ENCODE measurements at places on chromosomes 1 and 21.
A peak's percentile ranks its signal among the peaks of the same experiment; 100 is the strongest.

DNA sequence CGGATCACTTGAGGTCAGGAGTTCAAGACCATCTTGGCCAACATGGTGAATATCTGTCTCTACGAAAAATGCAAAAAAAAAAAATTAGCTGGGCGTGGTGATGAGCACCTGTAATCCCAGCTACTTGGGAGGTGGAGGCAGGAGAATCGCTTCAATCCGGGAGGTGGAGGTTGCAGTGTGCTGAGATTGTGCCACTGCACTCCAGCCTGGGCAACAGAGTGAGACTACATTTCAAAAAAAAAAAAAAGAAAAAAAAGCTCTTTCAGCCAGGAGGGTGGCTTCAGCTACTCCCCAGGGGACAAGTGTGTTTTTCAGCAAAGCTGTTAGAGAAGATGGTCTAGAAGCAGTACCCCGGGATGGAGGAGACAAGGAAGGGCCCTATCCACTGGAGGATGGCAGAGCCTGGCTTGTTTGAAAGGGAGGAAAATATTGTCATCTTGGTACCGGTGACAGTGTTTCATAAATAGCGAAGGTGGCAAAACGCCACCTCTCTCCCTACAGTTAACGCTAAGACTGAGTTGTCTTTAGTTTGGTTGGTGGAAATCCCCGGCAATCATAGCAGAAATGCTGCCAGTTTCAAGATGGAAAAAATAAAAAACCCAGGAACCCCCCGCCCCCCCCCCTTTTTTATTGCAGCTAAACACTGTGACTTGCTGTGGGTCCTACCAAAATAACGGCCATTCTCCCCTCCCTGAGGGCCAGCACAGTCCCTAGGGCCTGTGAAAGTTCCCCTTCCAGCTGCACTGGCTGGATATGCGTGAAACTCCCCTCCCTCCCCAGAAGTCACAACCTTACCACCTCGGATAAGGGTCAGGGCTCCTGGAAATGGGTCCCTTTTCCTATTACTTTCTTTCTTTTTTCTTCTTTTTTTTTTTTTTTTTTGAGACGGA lies 3.5 kb downstream of the PIK3CD start:
- DNase-seq = no peak

DNA sequence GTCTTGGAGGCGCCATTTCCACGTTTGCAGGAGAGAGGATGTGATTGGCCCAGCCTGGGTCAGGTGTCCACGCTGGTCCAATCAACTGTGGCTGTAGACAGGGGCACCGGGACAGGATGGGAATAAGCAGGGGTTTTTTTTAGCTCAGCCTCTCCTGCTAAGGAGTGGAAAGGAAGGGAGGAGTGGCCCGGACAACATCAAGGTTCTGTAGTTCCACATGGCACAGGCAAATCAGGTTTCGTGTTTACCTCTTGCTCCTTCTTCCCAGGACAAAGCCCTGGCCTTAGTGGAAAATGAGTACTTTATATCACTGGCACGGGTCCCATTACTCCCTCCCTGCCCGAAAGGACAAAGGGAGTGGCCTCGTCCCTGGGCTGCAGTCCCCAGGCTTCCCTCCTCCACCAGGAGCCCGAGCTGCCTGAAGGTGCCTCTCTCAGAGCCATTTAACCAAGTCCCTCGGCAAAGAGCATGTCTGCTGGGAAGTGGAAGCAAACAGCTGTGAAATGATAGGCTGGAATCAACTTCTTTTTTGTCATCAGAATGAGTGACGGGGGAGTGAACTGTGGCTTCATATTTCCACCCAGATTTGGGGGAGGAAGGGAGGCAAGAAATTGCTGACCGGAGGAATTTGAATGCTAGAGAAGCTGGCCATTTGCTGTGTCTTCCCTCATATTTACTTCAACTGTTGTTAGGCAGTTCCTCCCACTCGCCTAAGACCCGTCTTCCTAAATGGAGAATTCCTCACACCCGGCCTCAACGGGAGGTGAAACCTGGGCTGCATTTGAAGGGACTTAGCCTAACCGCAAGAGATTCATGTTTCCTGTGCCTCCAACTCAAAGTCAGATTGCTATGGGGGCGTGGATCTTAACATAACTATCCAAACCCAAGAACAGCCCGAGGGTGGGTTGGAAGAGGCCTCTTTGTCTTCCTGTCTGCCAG lies 84.9 kb upstream of the SLC44A3 start:
- DNase-seq = peak; percentile 69

GRCh38 chr1:88791192-88791591 lies 100.2 kb downstream of the GTF2B start:
- DNase-seq = no peak

DNA sequence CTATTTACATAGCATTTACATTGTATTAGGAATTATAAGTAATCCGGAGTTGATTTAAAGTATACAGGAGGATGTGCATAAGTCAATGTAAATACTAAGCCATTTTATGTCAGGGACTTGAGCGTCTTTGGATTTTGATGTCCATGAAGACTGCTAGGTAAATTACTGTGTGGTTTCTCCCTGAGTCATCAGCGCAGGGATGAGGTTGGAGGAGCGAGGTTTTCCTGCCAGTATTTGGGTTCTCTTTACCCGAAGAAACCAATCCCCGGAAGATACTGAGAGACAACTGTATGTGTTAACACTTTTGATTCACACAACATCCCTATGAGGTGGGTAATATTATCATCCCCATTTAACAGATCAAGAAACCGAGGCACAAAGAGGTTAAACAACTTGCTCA lies 29.3 kb downstream of the BATF3 start:
- no peak for DNase-seq

GRCh38 chr1:228006034-228006785 lies 588 bp upstream of the WNT3A start:
- DNase-seq = no peak

DNA sequence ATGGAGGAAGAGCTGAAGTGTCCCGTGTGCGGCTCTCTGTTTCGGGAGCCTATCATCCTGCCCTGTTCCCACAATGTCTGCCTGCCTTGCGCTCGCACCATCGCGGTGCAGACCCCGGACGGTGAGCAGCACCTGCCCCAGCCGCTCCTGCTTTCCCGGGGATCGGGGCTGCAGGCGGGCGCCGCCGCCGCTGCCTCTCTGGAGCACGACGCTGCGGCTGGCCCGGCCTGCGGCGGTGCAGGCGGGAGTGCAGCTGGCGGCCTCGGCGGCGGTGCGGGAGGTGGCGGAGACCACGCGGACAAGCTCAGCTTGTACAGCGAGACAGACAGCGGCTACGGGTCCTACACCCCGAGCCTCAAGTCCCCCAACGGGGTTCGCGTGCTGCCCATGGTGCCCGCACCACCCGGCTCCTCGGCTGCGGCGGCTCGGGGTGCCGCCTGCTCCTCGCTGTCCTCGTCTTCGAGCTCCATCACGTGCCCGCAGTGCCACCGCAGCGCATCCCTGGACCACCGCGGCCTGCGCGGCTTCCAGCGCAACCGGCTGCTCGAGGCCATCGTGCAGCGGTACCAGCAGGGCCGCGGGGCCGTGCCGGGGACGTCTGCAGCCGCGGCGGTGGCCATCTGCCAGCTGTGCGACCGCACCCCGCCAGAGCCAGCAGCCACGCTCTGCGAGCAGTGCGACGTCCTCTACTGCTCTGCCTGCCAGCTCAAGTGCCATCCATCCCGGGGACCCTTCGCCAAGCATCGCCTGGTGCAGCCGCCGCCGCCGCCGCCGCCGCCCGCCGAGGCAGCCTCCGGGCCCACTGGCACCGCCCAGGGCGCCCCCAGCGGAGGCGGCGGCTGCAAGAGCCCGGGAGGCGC lies 1.3 kb downstream of the TRIM67 start:
- DNase-seq = no peak

- no peak for DNase-seq
Observed at GRCh38 chr1:248625971-248626370, 8.9 kb downstream of the OR2T11 start.

GRCh38 chr1:111476761-111477309 lies 3.1 kb downstream of the C1orf162 start:
- no peak for DNase-seq

DNA sequence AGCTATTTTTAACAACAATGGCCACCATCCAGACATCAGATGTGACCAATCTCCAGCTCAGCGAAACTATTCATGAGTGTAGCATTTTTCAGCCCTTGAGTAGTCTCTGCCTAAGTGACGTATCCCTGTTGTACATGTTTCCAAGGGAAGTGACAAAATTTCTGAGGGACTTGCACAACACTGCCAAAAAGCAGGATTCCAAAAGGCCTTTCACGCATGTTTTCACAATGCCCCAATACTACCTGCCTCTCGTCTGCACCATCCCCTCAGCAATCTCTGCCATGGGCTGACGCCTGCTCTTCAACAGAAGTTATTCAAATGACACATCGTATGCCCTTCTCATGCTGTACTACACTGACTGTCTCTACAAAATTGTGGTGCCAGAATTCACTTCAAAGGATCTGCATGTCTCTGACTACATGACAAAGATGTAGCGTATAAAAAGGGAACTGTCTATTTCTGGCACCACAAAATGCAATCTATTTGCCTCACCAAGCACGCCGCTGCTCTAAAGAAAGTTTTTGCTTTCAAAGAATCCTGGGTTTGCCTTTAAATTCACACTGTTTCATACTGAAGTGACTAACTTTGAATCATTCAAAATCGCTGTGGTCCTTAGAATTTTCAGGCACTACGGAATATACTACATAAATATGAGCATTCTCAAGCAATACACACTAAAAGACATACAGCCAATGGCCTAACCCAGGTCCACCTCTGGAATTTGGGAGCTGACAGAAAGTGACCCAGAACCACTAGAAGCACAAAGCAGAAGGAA lies 32.9 kb downstream of the JAK1 start:
- DNase-seq = peak; percentile 96

- DNase-seq = peak; percentile 42
Observed at GRCh38 chr1:200306944-200307754, 102.7 kb downstream of the ZNF281 start.

DNA sequence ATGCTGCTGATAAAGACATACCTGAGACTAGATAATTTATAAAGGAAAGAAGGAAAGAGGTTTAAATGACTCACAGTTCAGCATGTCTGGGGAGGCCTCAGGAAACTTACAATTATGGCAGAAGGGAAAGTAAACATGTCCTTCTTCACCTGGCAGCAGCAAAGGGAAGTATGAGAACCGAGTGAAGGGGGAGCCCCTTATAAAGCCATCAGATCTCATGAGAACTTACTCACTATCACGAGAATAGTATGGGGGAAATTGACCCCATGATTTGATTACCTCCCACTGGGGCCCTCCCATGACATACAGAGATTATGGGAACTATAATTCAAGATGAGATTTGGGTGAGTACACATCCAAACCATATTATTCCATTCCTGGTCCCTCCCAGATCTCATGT lies 154.4 kb downstream of the FASLG start:
- DNase-seq = no peak

DNA sequence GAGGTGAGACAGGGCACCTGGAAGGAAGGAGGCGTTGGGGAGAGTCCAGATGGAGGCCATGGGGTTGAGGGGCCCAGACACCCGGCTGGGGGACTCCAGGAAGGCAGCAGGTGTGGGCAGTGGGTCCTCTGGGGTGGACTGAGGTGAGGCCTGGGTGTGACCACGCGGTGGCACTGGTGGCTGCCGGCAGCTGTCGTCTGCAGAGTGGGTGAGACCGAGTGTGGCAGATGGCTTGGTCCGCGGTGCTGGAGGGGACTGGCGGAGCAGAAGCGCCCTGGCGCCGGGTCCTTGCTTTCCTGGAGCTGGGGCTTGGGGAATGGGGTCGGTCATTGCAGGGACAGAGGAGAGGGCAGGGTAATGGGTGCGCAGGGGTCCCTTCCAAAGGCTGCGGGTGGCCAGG lies 12.5 kb downstream of the AGRN start:
- no peak for DNase-seq

- DNase-seq = no peak
Observed at GRCh38 chr1:213394837-213395236, 343.8 kb downstream of the RPS6KC1 start.

DNA sequence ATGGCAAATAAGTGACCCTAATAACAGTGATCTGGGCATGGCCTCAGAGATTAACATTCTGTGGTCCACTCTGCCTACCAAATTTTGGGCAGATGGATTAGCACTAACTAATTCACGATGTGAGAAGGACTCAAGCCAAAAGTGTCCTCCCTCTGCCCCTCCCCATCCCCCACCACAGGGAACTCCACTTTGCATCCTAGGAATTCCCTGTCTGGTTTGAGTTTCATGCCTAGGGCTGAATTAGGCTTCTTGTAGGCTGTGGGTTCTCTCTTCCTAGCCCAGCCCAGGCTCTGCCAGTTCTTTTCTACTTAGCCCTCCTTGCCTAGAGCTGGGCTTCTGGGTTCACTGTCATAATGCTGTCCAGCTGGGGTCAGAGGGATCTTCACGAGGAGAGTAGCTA lies 64.1 kb downstream of the ATP2B4 start:
- no peak for DNase-seq

DNA sequence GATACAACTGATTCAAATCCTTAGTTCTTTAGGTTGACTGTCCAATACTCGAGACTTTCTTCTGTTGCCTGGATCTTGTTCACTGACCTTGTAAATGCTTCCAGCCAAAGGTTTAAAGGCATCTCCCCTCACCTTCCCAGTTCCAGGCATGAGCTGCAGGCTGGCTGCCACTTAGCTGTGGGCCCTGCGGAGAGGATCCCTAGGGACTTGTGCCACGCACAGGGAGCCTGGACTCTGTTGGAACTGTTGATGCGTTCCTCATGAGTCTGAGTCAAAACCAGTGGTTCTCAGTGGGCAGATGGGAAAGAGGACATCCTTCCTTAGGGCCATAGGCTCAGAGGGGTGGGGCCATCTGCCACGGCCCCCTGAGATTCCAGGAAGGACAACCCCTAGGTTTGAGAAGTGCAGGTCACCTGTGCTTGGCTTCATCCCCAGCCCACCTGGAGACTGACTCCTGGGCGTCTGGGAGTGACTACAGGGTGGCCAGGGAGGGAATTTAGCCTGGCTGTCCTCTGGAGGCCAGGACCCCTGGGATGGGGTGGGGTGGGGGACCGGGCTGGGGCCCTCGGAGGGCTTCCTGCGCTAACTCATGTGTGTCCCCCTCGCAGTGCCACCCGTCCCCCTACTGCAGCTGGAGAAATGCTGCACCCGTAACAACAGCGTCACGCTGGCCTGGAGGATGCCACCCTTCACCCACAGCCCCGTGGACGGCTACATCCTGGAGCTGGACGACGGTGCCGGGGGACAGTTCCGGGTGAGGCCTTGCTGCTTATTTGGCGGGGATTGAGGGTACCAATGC lies 37.6 kb upstream of the GNPAT start:
- no peak for DNase-seq

DNA sequence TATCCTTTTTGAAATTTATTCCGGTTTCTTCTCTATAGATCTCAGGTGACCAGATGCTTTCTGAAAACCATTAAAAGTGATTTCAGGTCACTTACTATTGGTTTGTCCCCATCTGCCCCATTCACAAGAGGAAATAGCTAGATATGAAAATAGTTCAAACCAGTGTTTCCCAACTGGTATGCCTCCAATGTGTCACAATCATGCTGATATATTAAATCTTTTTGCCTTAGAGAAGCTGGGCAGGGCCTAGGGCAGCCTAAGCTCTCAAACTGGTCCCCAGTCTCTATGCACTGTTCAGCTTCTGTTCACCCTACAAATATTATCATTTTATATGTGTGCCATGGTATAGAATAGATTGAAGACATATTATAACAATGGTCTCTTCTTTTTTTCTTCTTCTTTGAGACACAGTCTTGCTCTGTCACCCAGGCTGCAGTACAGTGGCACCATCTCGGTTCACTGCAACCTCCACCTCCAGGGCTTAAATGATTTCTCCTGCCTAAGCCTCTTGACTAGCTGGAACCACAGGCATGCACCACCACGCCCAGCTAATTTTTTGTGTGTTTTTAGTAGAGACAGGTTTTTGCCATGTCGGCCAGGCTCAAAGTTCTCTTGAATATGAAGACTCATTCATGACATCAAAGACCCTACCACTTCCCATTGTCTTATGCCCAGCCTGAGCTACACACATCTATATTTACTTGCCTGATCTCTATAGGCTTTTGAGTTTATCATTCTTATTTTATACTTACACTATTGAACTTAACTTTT lies 15.7 kb downstream of the PTPN22 start:
- DNase-seq = no peak

- DNase-seq = no peak
Observed at GRCh38 chr1:55225228-55225627, 10.1 kb upstream of the USP24 start.
